Suppressor macrophage (primary cell): ENCODE measurements at places on chromosomes 1 and 21.

- DNase-seq, result peak; percentile 57
Measured at GRCh38 chr1:82225421-82226185, 424.9 kb downstream of the ADGRL2 start.

- DNase-seq, result peak; percentile 26
Measured at GRCh38 chr1:12616709-12617373, 1.2 kb downstream of the DHRS3 start.

GRCh38 chr1:30522031-30523004, 201.1 kb downstream of the MATN1 start:
- no peak for DNase-seq

DNA sequence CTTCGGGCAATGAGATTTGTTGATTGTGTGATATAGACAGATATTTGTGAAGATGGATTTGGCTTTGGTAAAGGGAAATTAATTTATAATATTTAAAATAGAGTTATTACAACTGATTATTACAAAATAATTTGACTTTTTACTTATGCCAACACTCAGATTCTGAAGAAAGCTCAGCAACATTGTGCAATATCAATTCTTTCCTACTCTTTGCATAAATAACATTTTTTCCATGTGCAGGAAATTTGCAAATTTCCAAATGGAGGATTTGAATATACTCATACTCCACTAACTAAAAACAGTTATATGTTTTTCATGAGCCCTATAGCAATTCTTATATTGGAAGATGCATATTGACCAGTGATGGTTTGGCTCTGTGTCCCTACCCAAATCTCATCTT, 676.4 kb upstream of the ADAMTS5 start:
- no peak for DNase-seq

DNA sequence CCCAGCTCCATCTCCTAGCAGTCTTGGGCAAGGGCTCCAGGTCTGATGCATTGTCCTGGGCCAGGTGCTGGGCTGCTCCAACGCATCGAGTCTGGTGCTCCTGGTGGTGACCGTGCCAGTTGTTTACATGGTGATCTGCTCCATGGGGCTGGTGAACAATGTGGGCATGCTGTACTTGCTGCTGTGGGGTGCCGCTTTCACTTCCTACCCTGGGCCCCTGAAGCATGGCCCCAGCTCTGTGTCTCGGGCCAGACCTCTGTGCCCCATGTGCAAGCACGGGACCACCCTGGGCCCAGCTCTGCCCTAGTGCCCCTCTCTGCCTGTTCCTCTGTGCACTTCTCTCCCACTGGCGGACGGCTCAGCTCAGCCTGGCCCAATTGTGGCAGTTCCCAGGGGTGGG, 119.4 kb downstream of the MAST2 start:
- DNase-seq, result no peak

GRCh38 chr1:175218786-175219434, 26.3 kb upstream of the KIAA0040 start:
- no peak for DNase-seq

- no peak for DNase-seq
Measured at GRCh38 chr1:225981714-225982113, 17.4 kb downstream of the SDE2 start.

DNA sequence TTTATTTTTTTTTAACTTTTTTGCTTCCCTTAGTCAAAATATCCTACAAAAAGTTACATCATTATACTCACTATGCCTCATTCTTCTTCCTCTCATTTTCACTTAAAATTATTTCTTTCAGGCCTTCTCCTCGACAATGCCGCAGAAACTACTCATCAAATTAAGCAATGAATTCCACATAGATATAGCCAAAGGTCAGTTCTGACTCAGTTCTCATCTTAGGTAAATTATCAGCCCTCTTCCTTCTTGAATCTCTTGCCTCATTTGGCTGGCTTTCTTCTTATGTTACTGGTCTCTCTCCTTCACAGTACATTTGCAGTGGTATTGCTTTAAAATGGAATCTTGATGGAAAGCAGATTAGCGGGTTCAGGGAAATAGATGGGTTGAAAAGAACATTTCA, 260.7 kb upstream of the BRINP3 start:
- no peak for DNase-seq

GRCh38 chr1:171233183-171233582, 15.1 kb upstream of the FMO1 start:
- peak; percentile 7 for DNase-seq

DNA sequence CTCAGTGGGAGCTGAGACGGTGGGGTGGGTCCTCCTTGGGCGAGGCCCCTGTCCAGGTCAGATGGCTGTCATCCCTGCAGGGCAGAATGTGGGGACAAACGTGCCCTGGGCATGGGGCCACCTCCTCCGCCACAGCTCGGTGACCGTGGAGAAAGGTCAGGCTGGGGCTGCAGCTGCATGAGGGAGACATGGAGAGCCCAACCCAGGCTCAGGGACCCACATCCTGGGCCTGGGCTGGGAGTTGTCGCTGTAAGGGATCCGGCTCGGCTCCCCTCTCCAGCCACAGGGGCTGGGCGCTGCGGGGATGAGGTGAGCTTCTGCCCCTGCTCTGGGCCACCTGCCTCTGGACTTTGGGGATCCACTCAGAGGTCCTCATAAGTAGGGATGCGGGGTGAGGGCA, 518 bp upstream of the PLCH2 start:
- DNase-seq, result no peak

- no peak for DNase-seq
Measured at GRCh38 chr1:6688001-6688400, 13.6 kb downstream of the DNAJC11 start.

- no peak for DNase-seq
Measured at GRCh38 chr1:228940526-228940925, 205.2 kb downstream of the RHOU start.

DNA sequence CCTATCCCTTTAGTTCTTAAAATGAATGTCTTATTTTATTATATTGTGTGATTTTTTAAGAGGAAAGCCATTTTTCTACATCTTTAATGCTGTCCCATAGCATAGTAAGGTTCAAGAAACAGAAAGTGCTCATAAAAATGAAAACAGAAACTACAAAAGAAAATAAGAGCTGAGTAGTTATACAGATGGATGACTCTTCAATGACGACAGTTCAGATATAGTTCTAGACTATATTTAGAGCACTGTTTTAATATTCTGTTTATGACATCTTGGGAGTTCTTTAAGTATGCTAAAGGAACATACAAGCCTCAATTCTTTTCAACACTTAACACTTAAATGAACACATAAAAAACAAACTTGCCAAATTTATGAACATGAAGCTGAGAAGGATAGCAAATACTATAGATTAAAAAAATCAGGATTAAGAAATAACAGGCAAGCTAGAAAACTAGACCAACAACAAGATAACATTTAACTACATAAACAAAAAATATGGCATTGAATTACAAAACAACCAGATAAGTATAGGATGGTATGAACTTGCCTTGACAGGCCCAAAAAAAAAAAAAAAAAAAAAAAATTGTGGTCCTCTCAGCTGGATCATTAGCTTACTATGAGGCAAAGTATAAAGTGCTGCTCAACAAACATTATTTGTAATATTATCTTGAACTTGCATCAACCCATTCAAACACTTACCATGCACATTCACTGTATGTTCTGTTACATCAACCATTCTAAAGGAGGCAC, 87.9 kb downstream of the ZZZ3 start:
- no peak for DNase-seq

- DNase-seq, result peak; percentile 81
Measured at GRCh38 chr1:173478094-173478674, 1.0 kb downstream of the PRDX6 start.

GRCh38 chr1:95951371-95952102, 717.5 kb downstream of the RWDD3 start:
- no peak for DNase-seq

GRCh38 chr1:67732750-67733151, 47.8 kb downstream of the GADD45A start:
- DNase-seq, result peak; percentile 75

DNA sequence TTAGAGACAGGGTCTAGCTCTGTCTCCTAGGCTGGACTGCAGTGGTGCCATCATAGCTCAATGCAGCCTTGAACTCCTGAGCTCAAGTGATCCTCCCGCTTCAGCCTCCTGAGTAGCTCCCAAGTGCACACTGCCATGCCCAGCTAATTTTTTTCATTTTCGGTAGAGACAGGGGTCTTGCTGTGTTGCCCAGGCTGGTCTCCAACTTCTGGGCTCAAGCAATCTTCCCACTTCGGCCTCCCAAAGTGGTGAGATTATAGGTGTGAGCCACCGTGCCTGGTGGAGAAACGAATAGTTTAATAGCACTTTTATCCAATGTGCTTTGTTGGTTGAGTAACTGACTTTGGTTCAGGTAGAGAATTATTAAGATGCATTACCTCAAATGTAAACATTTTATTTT, 20.9 kb downstream of the PIK3CD start:
- no peak for DNase-seq

- DNase-seq, result no peak
Measured at GRCh38 chr1:117128323-117129079, 7.0 kb upstream of the TRIM45 start.

DNA sequence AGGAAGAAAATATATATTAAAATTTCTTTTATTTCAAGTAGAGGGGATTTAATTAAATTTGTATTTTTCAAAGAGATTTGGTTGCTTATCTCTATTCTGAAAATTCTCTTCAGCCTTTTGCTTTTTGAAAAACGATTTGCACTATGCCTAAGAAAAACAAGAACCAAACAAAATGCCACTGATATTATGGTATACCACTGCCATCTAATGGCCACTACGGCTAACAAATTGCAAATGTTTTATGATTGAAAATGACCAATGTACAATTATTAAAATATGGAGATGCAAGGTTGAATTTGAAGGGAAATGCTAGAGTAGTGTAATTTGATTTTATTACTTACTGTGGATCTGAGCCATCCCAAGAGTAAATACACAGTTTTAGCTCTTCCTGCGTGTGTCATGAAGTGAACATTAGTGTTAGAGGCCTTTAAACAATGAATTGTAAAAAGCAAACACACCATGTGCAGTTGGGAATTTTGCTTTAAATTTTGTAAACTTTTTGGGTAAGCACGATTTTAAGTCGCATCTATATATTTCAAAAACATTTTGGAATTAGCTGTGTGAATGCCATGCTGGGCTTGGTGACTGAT, 137.4 kb upstream of the USP25 start:
- peak; percentile 62 for DNase-seq

DNA sequence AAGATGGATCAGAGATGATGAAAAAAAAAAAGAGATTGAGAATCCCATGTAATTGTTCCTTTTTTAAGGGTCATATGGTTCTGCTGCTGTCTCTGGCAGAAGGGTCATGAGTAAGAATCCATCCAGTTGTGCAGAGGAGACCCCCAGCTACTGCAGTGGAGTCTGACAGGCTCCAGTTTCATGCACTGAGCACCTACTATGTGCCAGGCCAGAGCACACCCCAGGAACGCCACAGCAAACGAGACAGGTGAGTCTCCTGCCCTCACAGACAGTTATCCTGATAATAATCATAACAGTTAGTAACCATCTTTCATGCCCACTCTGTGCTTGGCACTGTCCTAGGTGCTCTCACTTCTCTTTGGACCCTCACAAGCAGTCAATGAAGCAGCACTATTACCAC, 420.0 kb downstream of the MATN1 start:
- DNase-seq, result no peak

DNA sequence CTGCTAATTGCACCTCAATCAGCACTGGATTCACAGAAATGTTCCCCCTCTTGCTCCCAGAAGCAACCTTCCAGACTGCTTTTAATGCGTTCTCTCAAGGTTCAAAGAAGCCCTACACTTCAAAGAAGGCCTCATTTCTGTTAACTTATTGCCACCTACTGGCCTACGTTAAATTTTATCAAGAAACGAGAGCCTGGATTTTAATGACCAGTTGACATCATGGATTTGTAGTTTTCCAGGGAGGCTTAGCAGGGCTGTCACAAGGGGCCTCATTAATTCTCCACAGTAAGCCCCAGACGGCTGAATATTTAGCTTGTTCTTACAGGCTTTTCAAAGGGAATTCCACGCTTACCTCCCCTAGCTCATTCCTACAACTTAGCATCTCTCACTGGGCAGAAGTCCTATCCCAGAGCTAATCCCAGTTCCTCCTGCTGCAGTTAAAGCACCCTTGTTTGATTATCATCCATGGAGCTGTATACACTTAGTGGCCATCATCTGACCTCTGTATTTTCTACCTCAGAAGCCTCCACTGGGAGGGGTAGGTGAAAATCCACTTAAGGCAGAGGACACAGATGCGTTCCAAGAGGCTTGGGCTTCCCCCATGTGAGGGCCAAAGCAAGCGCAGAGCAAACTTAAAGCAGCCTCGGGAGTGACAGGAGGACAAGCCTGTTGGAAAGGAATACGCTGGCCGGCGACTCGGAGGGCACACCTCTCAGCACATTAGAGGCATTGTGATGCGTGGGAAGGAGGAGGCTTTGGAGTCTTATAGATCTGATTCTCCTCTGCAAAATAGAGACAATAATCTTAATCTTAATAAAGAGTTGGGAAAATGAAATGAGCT, 32.2 kb upstream of the CYP4X1 start:
- DNase-seq, result no peak

DNA sequence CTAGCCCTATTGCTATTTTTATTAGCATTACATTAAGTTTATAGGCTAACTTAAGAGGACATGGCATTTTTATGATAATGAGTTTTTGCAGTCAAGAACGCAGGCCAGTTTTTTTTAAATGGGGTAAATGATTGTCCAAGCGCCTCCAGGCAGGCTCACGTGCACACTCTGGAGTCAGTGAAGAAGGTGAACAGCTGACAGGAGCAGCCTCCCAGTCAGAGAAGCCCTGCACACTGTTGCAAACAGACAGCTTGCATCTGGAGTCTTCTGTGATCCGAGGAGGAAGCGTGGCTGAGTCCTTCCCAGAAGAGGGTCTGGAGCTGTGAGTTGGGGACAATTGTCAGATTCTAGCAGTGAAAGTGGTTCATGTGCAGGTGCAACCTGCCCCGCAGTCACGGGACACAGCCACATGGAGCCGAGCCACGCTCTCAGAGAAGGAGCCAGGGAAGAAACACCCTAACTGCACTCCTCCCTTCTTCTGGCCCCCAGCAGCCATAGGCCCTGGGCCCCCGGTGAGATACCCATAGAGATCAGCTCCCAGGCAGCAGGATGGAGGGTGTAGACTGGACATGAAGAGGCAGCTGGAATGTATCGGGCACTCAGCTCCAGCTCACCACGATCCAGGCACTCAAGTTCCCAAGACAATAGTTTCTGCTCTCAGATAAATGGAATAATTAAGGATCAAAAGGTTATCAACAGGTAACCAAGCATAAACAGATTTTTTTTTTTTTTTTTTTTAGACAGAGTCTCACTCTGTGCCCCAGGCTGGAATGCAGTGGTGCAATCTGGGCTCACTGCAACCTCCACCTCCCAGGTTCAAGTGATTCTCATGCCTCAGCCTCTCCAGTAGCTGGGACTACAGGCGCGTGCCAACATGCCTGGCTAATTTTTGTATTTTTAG, 26.4 kb downstream of the CAPN2 start:
- DNase-seq, result no peak

- no peak for DNase-seq
Measured at GRCh38 chr21:34997294-34997693, 51.8 kb downstream of the RUNX1 start.

GRCh38 chr1:116097626-116098025, 13.6 kb upstream of the MAB21L3 start:
- no peak for DNase-seq
